ENCODE measurements at places on chromosomes 1 and 21.

GRCh38 chr1:158547533-158547932 is 6.7 kb downstream of the OR6Y1 start:
- DNase-seq = no peak

DNA sequence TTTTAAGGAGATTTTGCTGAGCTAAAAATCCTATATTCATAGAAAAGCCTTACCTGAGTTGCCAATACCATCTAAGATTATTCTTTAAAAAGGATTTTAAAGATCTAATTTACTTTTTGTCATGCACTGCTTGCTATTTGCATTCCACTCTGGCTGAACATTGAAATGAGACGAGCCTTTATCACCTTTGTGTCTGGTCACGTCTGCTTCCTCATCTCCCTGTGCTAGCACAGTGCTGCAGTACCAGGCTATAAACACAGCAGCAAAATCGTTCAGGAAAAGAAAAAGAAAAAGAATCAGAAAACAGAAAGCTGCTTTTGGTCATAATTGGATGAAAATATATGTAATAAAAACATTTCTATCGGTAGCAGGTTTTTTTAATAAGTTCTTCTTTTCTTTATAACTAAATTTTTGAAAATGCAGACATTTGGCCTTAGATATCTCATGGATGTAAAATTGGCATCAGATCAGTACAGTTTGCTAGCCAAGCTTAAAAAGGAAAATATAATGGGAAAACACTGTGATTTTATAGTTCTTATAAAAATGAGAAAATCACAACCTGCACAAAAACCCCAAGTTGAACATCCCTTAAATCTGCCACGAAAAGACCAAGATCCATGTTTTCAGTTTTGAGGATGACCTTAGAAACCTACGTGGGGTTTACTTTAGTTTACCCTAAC is 735.7 kb upstream of the CXADR start:
- DNase-seq = no peak

DNA sequence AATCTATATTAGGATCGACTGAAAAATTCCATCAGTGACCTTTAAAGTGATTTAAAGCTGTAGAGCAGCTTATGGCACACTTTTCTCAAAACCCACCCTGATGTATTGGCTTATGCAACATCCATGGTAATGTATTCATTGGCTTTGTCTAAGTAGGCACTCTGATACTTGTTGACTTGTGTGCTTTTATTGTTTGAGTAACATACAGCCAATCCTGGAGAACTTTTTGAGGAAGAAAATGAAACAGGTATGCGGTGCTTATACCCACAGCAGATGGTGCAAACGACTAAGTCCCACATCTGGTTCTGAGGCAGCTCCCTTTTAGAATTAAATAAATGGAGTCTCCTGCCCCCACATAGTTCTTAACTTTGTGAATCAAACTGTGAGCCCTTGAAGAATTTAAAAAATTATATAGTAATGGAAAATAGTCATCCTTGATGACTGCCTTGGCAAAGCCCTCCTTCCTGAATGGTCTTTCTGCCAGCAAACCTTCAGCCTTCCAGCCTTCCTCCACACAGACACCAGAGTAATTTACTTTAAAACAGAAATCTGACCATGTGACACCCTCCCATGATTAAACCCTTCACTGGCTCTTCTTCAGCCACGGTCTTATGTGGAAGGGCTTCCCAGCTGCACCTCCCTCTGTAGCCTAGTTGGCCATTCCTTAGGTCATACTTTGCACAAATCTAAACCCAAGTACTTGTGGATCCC is 116.0 kb downstream of the BCAR3 start:
- DNase-seq = no peak

DNA sequence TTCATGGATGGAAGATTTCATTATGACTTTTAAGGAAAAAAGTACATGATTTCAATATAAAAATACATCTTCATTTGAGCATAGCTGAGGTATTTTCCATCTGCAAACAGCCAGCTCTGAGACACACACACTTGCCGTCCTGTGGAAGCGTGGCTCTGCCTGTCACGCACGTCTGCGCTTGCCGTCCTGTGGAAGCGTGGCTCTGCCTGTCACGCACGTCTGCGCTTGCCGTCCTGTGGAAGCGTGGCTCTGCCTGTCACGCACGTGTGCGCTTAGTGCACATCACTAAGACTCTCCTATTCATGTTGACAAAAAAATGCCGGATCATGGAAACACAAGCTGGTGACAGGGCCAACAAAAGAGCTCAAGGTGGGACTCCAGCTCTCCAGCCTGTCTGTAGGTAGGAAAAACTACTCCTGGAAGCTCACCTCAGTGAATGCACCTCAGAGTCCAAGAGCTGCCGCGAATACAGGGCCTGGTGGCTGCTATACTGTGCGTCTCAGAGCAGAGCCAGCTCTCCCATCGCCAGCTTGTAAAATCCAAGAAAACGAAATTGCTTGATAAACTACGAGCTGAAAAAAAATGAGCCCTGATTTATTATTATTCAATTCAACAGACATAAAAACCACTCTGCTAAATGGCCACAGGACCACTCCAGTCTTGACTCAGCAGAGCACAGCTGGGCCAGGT is 69.3 kb downstream of the SLC37A1 start:
- DNase-seq = no peak

- DNase-seq = peak; percentile 44
Observed at GRCh38 chr1:37255136-37255795, 219.1 kb upstream of the ZC3H12A start.

Measured in ACHN (cell line).